ENCODE measurements at places on chromosomes 3 and 15. TPM values are rescaled to one million over a fixed set of nuclear protein-coding genes. Genes with fewer than 3 reads are reported as not detected.

Gene ST8SIA2
- 0.25 TPM for total RNA-seq

Gene MSL2
- 27.3 TPM for total RNA-seq

Gene TRIM42
- total RNA-seq, result not detected

Gene TMIE
- total RNA-seq, result not detected

Gene SKOR1
- total RNA-seq, result 0.08 TPM

Gene CCDC9B
- total RNA-seq, result 16.2 TPM

Gene TBL1XR1
- total RNA-seq, result 73.2 TPM

All from fibroblast of the aortic adventitia (primary cell).